ENCODE measurements at places on chromosomes 16 and 17.

GRCh38 chr16:12317856-12318537, 341.5 kb downstream of the SNX29 start:
- DNase-seq = no peak

DNA sequence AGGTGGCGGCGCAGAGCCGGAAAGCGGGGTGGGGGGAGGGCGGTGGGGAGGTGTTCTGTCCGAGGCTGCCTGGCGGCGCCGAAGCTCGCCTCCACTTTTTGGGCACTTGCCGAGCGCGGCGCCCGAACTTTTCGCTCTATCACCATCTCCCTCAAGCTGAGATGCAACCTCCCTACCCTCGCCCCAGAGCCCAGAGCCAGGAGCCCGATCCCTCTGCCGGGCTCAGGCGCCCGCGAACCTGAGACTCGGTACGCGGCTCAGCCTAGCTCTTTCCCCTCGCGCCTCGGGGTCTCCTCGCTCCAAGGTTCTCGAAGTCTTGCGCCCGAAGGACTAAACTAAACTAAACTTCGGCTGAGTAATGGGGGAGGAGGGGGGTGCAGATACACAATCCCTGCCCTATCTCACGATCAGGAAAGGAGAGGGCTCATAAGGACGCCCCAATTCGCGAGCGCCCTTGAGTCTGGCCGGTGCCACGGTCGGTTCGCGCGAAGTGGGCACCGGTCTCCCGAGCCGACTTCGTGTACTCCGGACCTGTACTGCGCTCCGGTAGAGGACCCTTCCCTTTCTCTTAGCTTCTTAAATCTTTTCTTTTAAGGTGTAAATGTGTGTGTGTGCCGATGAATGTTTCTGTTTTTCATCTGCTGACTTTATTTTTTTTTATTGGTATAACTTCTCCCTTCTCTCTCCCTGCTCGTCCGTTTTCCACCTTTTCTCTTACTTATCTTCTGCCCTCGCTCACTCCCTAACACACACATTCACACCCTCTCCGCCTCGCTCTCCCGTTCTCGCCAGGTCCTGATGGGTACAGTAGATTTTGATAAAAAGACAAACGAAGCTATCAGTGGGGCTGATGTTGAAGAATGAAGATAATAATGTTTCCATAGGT, 1.9 kb upstream of the SALL1 start:
- DNase-seq = no peak

GRCh38 chr16:3020604-3021448, 658 bp downstream of the TNFRSF12A start:
- no peak for DNase-seq

DNA sequence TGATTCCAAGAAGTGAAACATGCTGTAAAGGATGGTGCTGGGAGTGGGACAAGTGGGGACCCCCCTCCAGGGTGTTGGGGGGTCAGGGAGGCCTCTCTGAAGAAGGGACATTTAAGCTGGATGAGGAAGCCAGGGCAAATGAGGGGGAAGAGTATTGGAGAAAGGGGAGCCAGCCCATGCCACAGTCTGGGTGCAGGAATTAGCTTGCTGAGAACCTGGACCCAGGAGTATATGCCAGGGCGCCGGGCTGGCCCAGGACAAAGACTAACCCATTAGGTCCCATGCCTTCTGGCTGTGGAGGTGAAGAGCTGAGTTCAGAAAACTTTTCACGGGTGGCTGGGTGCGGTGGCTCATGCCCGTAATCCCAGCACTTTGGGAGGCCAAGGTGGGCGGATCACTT, 45.6 kb upstream of the PIK3R6 start:
- no peak for DNase-seq

DNA sequence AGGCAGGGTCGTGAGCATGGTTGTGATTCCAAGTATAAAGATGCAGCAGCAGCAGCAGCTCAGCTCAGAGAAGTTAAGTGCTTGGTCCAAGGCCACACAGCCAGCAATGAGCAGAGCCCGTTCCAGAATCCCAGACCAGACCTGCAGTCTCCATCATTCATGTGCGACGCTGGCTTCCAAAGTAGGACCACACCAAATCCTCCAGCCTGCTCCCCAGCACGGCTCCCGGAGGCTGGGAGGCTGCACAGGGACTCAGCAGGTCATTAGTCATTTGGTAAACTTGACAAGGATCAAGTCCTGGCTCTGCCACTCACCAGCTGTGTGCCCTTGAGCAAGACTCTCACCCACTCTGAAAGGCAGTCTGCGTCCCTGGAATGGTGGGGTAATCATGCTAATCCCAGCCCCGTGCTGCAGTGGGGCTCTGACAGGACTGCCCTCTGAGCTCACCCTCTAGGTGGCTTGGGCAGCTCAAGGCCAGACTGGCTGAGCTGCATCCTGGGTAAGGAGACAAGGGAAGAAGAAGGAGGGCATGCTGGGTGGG, 95.1 kb upstream of the TMEM132E start:
- no peak for DNase-seq

GRCh38 chr17:40023590-40024292, 8.5 kb downstream of the CSF3 start:
- no peak for DNase-seq

DNA sequence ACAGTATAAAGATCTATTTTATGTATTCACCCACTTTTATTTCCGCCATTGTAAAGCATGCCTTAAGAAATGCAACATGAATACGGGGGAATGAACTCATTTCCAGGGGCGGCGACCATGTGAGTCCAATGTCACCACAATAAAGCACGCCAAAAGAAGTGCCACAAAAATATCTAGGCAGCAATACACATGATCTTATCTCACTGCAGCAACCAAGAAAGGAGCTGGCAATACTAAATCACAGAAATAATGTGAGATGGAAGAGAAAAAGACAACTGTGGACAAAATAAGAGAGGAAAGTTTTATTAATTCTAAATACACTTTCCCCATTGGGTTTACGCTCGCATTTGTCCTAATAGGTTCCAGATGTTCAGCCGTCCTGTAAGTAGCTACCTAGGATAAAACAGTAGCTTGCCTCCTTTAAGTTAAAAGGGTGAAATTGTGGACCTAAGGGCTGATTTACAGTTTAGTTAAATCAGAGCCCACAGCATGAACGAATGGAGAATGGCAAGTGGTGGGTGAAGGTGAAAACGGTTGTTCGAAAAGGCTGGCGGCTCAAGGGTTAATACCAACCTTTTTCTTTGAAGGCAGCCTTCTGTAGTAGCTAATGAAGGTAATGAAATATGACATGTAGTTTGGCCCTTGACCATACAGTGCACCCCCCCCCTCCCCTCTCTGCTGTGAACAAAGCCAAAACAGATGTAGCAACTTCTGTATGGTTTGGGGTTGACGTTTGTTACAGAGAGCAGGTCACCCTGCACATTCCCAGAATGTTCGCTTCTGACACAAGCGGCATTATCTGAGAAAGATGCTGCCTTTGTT, 504.2 kb upstream of the PSMD7 start:
- DNase-seq = no peak
